ENCODE measurements at places on chromosomes 6 and 20.

DNA sequence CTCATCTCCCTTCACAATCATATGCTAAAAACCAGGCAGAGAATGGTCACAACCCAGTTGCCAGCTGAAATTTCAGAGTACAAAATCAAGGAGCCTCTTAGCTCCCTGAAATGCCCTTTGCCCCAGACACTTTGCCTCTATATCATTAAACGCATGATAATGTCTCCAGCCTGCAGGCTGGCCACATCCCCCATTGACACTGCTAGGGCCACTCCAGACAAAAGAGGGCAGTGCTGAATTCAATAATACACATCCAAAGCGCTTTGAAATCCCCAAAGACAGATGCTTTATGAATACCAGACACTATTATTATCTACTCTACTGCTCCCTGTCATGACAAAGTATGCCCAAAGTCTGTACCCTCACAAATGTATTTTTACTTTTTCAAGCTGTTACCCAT lies 348.3 kb upstream of the POU3F2 start:
- no peak for DNase-seq

DNA sequence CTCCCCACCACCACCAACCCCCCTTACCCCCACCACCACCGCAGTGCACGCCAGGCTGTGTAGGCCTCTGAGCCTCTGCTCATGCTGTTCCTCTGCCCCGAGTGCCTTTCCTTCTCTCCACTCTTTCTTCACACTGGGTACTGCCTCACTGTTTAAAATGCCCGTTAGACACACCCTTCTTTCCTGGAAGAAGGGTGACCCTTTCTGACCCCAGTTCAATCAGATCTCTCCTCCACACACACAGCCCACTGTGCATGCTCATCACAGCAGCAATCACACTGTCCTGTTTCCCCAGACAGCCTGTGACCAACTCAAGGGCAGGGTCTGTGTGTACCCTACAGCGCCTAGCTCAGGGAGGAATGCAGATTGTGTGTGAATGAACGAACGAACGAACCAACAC lies 10.0 kb downstream of the TMEM74B start:
- no peak for DNase-seq

DNA sequence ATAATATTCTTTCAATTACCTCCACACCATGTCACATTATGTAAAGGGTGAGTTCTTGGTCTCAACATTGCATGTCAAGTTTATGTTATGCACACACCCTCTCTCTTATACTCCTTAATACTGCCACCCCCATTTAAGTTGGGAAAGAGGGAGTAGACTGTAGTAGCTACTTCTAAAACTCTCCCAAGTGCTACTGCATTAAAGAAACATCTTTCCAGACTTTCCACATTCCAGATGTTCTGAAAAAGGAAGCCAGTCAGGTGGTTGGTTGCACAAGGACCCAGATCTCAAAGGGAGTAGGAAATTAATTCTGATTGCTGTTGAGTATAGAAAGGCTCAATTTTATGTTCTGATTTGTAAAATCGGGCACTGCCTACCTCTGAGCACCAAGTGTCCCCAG lies 419.5 kb downstream of the CD83 start:
- no peak for DNase-seq

- no peak for DNase-seq
Measured at GRCh38 chr20:43710370-43711044, 16.3 kb downstream of the GTSF1L start.

DNA sequence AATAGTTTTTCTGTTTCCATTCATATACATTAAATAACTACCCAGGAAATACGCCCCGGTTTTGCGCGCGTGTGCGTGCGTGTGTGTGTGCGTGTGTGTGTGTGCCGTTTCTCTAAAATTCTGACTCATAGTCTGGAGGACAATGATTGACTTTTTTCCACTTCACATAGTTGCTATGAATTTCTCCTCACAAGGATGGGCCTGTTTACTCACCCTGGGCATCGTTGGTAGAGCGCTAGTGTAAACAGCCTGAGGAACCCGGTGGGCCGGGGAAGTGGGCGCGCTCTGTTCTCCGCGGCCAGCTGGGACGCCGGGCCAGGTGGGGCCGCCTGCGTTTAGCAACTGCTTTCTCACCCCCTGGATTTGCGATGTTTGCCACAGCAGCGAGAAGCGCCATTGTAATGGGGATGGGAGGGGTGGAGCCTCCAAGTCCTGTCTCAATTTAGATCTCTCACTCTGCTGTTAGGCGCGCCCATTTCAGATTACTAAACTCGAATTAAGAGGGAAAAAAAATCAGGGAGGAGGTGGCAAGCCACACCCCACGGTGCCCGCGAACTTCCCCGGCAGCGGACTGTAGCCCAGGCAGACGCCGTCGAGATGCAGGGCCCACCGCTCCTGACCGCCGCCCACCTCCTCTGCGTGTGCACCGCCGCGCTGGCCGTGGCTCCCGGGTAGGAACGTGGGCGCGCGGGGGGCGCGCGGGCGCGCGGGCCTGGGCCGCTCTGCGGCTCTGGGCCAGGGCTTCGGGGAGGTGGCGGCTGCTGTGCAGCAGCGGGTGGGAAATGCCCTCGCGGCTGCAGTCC lies at the start of gene CD109:
Gene CD109 (plus strand): TSS at position 585 of the 803 bp plus-strand sequence. CDS start 13 bp downstream, at position 598.
- peak; percentile 31 for DNase-seq

GRCh38 chr6:25946631-25947030 lies 16.0 kb upstream of the TRIM38 start:
- DNase-seq: no peak

GRCh38 chr6:144008120-144008811 lies at the start of gene PLAGL1:
Gene PLAGL1, minus strand, starts transcription at chr6:144008259. Its CDS starts 60,123 bp downstream, at chr6:143948136.
- no peak for DNase-seq

GRCh38 chr6:140319209-140319608 lies 944.8 kb upstream of the CITED2 start:
- no peak for DNase-seq

- no peak for DNase-seq
Measured at GRCh38 chr20:9015984-9016324, 52.9 kb upstream of the PLCB4 start.

GRCh38 chr20:2564406-2564805 lies 28.0 kb downstream of the TMC2 start:
- DNase-seq: no peak

DNA sequence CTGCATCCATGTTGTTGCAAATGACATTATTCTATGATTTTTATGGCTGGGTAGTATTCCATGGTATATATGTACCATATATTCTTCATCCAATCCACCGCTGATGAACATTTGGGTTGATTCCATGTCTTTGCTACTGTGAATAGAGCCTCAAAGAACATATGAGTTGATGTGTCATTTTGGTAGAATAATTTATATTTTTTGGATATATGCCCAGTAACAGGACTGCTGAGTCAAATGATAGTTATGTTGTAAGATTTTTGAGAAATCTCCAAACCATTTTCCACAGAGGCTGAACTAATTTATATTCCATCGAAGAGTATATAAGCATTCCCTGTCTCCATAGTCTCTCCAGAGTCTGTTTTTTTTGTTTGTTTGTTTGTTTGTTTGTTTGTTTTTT lies 1373.5 kb downstream of the GRIK2 start:
- DNase-seq: no peak

- DNase-seq: no peak
Measured at GRCh38 chr20:33671573-33672288, 2.5 kb downstream of the NECAB3 start.

DNA sequence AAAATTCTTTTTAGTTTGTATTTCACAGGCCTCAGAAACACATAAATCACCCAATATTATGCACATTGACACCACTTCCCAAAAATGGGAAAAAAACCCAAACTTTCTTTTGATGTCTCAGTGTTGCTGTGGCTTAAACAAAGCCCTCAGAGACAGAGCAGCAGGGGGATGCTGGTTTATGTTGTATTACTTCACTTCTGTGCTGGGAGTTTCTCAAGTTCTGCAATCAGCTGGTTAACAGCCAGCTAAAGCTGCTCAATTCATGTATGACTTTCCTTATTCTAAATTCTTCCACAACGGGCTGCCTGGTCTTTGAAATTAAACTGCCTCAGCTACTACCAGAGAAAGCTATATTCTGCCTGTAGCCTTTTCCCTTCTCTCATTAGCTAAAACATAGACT lies 5.6 kb downstream of the FILIP1 start:
- no peak for DNase-seq

- DNase-seq: no peak
Measured at GRCh38 chr20:20073801-20074371, 21.6 kb downstream of the CFAP61 start.

GRCh38 chr6:169169375-169169774 lies 84.3 kb downstream of the THBS2 start:
- no peak for DNase-seq

DNA sequence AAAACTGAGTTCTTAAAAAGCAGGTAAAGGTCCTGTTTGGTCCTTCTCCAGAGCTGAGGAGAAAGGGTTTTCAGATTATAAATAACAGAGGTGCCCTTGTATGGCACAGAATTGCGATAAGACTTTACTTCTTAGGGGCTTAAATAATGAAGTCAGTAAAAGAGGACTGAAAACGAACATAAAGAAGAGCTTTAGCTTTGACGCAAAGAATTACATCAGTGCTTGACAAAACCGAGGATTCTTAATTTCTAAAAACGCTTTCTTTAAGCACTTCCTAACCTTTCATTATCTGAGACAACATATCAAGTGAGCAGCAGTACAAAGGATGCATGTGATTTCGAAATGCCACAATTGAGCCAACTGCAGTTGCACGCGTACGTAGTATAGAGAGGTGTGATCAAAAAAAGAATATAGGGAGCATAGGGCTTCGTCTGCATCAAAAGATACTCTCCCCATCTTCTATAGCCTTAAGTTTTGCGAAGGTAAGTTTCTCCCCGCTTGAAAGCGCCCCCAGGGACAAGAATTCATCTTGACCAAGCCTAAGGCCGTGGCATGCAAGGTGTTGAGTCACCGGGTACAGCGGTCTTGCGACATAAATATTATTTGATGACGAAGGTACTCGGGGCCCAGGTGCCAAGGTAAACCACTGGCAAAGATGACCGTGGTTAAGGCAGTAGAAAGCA lies 778 bp upstream of the LOC128125822 start:
- DNase-seq: no peak

- no peak for DNase-seq
Measured at GRCh38 chr6:43766964-43767461, 3.0 kb upstream of the VEGFA start.

- DNase-seq: no peak
Measured at GRCh38 chr6:161584051-161584450, 310.2 kb upstream of the AGPAT4 start.

DNA sequence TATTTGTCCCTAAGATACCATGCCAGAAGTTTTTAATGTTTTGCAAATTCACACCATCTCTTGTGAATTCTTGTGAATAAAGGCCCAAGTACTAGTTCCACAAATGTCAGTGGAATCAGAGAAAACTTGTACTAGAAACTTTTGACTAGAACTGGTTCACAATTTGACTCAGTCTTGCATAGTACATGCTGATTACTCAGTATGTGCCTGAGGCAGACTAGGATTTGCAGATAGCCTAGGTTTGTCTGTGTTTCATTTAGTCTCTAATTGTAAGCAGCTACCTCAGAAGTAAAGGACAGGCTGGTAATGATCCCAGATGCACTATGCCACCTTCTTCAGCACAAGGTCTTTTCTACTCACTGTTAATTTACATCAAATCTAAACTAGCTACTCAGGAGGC lies 34.2 kb upstream of the GSTA4 start:
- no peak for DNase-seq

DNA sequence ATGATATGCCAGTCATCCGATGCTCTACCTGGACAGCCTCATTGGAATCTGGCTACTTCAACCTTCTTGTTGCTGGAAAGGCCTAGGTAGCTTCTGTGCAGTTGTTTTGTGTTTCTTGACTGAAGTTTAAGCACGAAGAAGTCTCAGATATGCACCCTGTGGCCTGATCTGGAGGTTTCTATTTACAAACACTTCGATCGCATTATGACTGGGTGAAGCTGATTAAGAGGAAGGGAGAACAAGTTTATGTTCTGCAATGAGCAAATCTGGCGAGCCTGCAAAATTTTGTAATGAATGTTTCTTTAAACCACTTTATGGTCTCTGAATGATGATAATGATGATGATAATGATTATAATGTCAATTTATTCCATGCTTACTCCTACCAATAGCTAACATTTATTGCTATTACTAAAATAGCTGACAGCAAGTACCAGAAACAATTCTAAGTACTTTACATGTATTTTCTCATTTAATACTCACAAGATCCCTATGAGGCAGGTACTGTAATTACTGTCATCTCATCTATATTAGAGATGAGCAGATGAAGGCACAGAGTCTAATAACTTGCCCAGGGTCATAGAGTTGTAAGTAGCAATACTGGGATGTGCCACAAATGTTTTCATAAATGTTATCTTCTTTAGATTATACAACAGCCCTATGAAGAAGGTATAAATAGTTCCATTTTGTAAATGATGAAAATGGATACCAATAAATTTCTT lies 126.1 kb upstream of the UST start:
- no peak for DNase-seq

- no peak for DNase-seq
Measured at GRCh38 chr20:9424551-9424950, 89.8 kb upstream of the LAMP5 start.

DNA sequence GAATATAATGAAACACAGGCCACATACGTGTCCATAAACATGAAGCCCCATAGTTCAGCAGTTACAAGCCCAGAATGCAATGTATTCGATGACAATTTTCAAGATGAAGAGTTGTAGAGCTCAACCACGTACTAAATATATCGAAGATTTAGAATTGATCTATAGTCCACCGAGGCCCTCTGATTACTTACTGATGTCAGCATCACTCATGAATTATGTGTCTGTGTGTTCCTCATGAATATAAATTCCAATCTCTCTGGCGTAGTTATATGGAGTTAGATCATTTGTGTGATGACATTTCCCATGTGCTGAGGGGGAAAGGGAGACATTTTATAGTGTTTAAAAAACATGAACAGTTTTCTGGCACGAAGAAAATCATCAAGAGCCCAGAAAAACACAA lies 97.5 kb downstream of the PFDN4 start:
- DNase-seq: no peak

DNA sequence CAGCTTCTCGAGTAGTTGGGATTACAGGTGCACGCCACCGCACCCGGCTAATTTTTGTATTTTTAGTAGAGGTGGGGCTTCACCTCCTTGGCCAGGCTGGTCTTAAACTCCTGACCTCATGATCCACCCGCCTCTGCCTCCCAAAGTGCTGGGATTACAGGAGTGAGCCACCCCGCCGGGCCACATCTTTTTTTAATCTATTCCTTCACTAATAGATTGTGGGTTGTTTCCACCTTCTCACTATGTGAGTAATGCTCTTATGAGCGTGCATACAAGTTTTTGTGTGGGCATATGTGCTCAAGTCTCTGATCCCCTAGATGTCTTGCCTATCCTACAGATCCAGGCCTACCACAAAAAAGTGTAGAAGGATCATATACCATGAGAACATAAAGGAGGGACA lies 30.7 kb downstream of the CARMIL1 start:
- DNase-seq: no peak

GRCh38 chr20:44080646-44081267 lies 106.2 kb downstream of the JPH2 start:
- DNase-seq: peak; percentile 57

GRCh38 chr6:82056567-82056966 lies 191.0 kb downstream of the IBTK start:
- no peak for DNase-seq

GRCh38 chr6:83292900-83293843 lies 100.0 kb downstream of the RWDD2A start:
- no peak for DNase-seq

- no peak for DNase-seq
Measured at GRCh38 chr6:158801655-158802294, 17.4 kb downstream of the EZR start.

- peak; percentile 25 for DNase-seq
Measured at GRCh38 chr6:32692019-32692418, 25.6 kb upstream of the HLA-DQB1 start.

Measured in stimulated activated CD8-positive, alpha-beta memory T cell treated with anti-CD3 and anti-CD28 coated beads, Interleukin-4, amount 100 ng/mL, for 4 hours (primary cell).